ENCODE measurements at places on chromosomes 12 and 14. TPM values are rescaled to one million over a fixed set of nuclear protein-coding genes. Genes with fewer than 3 reads are reported as not detected.

PROX2 gene
- total RNA-seq: 0.71 TPM

CEP83 gene
- total RNA-seq: 23.9 TPM

DNA sequence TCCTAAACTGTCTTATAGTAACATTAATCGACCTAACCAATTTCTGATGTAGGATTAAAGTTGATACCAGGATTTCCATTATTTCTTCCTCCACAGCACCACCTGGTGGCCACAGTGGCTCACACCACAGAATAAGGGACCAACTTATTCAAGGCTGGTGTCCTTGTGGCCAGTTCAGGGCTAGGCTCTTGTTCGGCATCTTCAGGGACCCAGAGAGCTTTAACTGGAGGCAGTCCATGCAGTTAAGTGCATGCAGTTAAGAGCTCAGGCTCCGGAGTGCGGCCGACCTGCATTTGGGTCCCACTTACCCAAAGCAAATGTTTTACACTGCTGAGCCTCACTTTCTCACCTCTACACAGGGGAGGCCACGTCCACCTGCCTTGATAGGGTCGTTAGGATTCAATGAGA is 42.0 kb upstream of the GPR68 start:
- peak; percentile 85 for ATAC-seq

GRCh38 chr12:123140676-123141614 is 9.9 kb downstream of the PITPNM2 start:
- no peak for ATAC-seq

DNA sequence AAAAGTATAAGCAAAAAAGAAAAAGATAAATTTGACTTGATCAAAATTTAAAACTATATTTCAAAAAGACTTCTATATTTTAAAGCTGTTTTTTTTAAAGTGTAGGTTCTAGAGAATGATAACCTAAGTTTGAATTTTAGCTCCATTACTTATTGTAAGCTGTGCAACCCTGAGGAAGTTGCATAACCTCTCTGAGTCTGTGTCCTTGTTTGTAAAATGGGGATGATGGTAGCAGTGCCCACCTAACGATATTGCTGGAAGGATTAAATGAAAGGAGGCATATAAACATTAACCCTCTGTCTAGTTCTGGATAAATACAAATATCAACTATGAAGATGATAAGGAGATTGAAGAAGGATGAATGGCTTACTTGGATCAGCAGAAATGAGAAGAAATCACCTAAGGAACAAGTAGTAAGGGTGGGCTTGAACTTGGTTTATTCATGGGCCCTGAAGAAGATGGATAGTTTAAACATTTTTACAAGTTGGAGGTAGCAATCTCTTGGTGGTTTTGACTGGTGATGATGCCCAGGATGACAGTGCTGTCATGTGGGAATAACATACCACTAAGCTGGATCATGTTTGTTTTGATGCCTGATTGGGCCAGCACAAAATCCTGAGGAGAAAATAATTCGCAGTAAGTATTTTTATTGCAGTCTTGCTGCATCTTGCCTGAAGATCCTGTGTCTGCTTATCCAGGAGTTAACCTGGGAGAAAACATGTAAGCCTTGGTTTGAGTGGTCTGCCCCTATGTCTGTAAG is 35.0 kb downstream of the TXNRD1 start:
- no peak for ATAC-seq

- no peak for ATAC-seq
Measured at GRCh38 chr12:67062193-67062592, 207.0 kb upstream of the CAND1 start.

DNA sequence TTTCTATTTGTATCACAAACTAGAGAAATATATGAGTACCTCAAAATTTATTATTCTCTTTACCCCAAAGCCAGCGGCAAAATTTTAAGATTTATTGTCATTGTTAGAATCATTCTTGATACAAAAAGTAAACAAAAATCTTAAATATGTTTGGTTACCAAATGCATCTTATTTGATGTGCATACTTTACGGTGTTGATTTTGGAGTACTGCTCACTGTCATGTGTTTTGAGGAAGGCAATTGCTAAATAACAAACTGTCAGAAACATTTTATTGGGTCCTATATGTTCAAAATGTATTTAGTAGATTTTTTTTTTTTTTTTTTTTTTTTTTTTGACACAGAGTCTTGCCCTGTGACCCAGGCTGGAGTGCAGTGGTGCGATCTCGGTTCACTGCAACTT is 124.9 kb downstream of the PTPRR start:
- no peak for ATAC-seq
